SHP77 (cell line): ENCODE measurements at places on chromosomes 1 and 21.

GRCh38 chr1:12621346-12622335 is 3.6 kb upstream of the DHRS3 start:
- no peak for DNase-seq

- no peak for DNase-seq
Observed at GRCh38 chr1:240151136-240151735, 59.6 kb downstream of the FMN2 start.

- no peak for DNase-seq
Observed at GRCh38 chr1:47482786-47483185, 44.9 kb downstream of the FOXD2 start.

GRCh38 chr1:27934818-27935549 is at the start of gene SMPDL3B:
Gene SMPDL3B (plus strand): TSS chr1:27935000. CDS start chr1:27935184, 184 bp downstream.
- DNase-seq, result no peak

DNA sequence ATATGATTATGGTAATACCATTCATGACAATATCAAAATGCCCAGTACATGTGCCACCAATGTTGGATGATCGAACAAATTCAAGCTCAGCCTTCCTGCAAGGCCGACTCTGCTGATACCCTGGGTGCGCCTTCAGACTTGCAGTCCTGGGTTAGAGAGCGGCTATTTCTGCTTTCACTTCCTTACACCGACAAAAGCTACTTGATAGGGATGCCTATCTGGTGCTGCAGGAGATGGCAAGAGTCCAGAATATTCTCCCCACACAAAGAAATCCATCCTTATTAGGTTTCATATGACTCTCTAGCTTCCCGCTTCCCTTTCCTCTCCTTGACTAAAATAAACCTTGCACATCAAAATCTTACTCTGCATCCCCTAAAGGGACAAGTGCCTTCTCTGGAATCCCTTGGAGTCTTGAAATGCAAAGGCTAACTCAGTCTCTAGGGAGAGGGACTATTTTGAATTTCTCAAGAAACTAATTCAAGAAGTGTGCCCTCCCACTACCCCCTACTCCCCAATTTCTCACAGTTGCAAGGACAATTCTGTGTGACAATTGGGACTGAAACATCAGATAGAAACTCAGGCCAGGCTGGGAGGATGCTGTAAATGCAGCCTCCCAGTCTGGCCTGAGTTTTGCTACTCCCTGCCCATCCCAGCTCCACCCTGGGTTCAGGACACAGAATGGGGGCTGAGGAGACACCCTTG is 103.1 kb upstream of the USP24 start:
- no peak for DNase-seq

DNA sequence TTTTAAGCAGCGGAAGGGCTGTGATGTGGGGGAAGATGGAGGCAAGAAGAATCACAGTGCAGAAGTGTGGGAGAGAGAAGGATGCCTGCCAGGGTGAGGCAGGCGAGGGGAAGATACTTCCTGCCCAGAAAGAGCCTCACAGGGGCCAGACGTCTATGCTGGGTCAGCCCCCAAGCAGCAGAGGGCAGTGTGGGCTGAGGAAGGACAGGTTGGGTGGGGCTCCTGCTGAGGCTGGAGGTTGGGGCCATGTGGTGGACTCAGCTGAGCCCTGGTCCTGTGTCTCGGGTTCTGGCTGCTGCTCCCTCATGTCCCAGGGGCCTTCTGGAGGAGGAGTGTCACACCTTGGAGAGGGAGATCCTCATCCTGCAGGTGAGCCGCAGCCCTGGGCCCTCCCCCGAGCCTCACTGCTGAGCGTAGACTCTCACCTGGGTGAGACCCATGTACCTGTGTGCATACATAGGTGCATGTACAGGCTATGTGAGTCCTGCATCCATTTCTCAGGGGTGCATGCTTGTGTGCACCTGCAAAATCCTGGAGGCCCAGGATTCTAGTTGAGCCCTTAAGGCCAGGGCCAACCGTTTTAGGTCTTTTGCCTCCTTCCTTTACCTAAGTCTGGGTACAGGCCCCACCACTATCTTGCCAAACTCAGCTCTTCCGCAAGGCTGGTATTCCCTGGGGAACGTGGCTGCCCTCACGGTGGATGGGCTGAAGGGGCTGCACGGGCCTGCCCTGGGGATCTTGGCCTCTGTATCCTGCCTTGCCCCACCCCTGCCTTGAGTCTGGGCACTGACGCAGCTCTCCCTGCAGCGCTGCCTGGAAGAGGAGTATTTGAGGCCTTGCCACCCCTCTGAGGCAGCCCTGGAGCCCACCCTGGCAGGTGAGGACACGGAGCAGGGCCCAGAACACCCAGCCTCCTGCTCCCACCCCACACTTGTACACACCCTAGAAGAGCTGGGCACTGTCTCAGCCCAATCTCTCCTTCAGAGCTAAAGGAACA is 3.7 kb downstream of the CCDC24 start:
- peak; percentile 52 for DNase-seq

GRCh38 chr21:44969931-44970755 is 30.3 kb downstream of the SLX9 start:
- DNase-seq, result no peak

DNA sequence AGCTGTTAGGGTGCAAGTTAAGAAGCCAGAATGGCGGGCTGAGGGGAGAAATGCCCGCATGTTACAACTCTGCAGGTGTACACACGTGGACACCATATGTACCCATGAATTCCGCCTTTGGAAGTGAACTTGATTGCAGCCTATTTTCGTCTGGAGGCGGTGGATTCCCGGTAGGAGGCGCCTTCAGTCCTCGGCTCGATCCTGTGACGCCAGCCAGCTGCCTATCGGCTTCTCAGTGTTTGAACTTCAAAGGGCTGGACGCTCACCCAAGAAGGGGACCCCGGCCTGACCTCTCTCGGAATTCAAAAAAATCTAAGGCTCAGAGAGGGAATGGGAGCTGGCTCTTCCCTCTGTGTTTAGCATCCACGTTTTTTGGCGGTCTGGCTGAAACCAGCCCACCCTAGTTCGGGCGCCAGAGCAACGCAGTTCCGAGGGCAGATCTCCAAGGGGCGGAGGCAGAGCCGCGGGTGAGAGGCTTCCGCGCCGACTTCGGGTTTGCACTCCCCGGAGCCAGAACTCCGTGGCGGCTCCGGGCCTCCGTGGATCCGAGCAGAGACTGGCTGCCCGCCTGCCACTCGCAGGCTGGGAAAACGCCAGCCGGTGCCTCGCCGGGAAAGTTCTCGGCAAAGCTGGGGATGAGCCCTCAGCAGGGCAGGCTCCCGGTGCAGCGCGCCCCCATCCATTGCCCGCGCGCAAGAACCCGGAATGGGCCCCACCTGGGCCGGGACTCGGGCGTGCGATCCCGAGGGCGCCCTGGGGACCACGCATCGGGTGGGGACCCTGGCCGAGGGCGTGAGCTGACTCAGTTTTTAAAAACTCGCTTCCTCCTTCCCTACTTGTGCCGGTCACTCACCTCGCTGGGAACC is 996 bp upstream of the TMEM51 start:
- peak; percentile 74 for DNase-seq

DNA sequence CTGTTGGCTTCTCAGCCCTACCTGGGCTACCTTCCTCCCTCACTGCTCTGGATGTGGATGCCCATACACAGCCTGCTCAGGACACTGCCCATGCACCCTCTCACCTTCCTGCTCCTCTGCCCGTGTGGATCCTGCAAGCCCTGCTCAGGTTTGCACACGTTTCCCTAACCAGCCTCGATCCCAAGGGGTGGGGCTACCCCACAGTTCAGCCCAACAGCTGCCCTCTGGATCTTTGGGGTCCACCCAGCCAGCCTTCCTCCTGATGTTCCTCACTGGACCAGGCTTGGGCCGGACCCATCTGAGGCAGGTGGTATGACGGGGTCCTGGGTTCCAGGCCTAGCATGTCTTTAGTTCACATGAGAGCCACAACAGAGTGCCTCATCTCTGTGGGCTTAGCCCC is 4.7 kb downstream of the TMEM54 start:
- no peak for DNase-seq

DNA sequence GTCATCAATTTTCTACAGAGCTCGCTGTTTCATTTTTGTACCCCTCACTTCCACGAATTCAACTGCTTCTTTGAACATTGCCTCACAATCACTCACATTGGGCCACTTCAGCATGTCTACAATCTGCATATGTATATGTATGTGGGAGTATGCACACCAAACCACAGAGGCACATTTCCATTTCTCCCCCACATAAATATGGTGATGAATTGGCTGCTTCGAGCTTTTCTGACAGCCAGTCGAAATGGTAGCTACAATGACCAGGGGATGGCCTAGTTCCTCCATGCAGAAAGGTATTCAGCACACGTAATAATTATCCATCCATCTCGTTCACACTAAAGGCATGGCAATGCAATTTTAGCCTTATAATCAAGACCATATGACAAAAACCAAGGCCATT is 229.6 kb upstream of the ESRRG start:
- no peak for DNase-seq

GRCh38 chr1:23242414-23242813 is 25.1 kb upstream of the HTR1D start:
- no peak for DNase-seq

GRCh38 chr1:101460739-101461138 is 223.9 kb downstream of the S1PR1 start:
- DNase-seq, result no peak

DNA sequence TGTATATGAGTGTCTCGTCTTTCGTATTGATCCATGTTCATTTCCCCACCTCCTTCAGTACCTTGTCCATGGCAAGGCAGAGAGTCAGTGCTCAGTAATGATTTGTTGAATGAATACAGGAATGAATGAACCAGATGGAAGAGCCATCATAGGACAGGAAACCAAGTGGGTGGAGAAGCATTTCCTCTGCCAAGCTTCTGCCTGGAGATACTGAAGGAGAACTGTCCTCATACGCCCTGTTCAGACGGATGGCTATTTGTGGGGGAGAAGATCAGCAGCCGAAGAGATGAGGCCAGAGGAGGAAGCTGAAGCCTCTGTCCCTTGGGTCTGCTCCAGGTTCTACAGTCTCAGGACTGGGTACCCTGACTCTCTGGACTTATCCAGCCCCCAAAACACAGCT is 5.8 kb downstream of the FAM43B start:
- DNase-seq, result no peak

- DNase-seq, result no peak
Observed at GRCh38 chr21:46594276-46594675, 10.6 kb downstream of the S100B start.

DNA sequence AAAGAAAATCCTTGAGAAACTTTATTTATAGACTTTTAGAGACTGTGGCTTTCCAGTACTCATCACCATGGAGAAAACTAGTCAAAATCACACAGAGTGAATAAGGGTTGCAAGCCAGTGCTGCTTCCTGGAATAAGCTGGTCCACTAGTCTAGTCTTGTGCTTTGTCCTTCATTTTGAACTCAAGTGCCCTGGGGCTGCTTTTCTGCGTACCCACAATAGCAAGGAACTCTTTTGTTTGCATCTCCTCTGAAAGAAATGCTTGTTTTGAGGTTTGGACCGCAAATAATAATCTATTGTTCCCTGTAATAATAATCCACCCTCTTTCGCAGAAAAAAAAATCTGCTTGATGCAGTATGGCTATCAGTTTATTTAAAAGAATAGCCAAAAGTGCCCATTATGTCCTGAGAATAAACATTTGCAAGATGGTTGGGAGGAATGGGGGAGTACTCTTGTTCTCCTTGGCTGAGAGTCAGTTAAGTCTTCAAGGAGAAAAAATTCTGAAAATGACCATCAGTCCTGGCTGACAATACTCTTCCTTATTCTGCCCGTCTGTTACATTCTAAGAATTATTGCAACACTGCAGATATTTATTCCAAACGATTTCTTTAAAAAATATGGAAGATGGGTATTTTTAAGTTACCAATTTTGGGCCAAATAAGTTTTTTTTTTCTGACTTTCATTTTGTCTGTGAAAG is 41.9 kb downstream of the MPZL1 start:
- no peak for DNase-seq

- no peak for DNase-seq
Observed at GRCh38 chr21:15742052-15742670, 12.4 kb downstream of the USP25 start.

DNA sequence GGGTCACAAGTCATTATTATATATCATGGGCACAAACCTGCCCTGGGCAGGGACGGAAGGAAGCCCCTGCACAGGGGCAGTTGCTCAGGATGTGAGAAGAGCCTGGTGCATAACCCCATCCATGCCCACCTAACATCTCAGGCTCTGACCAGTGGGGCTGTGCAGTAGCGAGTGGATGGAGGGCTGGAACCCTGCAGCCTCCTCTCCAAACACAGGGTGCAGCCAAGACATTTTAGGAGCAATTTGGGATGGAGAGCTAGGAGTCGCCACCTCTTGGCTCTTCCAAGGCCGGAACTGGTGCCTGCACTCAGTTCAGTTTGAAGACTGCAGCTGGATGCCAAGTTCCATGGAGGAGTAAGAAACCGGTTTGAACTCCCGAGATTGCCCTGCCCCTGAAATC is 2.8 kb downstream of the MX1 start:
- DNase-seq, result no peak

- no peak for DNase-seq
Observed at GRCh38 chr1:38785285-38786039, 74.1 kb downstream of the RRAGC start.

GRCh38 chr1:234600418-234601281 is 9.3 kb downstream of the IRF2BP2 start:
- DNase-seq, result no peak
